ENCODE measurements at places on chromosomes 2 and 18.

DNA sequence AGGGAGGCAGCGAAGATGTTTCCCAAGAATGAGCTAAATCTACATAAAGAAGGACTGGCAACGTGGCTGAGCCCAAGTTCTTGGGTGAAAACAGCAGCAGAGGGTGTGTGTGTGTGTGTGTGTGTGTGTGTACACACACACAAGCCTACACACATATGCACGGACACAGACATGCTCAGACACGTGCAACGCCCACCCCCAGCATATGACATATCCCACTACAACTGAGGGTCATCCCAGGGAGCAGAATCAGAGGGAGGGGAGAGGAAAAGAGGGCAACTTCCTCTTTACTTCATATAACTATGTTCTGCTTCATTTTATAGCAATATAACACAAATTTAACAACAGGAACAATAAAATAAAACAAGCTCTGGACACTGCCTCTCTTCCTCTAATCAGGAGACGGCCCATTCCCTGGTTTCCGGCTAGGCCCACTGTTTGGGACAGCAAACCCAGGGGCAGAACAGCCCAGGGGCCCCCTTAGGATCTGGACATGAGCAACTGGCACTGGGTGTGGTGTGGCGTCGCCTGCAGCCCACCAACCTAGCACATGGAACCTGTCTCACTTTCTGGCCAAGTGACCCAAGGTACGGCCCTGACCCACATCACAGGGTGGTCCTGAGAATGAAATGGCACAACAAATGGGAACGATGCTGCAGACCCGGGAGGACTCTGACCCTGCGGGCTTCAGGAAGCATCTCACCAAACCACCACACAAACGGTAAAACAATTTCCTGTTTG, 25.0 kb downstream of the FAM178B start:
- no peak for DNase-seq

DNA sequence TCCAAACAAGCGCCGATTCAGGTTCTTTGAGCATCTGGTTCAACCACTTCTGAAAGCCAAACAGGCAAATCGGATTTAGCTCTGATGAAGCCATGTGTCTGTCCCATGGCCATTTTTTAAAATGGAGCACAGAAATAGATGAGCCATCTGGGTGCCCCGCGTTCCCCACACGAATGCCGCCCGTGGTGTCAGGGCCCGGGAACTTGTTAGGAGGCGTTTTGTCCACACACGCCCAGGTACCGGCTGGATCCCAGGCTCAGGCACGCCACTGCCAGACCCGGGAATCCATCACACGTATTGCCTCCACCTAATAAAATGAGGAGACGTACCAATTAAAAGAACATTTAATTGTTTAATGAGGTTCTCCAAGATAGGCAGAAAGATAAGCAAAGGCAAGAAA, 374.4 kb upstream of the SALL3 start:
- DNase-seq: peak; percentile 39

DNA sequence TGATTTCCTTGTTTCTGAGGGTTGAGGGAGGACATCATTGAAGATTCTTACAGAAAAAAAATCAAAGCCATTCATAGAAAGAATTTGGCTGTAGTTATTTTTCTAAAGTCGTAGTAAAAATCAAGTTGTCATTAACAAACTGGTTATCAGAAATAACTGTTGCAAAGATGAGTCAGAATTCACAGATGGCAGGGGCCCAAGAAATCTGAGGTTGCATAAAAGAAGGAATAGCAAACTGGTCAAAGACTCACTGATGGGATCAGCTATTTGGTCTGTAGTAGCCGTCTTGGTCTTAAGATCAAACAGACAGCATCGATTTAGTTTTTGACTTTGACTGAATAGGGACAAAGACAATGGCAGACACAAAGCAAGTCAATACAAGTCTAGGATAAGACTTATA, 334.3 kb downstream of the FIGN start:
- no peak for DNase-seq

GRCh38 chr18:51007790-51008139, 22.2 kb upstream of the SMAD4 start:
- DNase-seq: no peak

DNA sequence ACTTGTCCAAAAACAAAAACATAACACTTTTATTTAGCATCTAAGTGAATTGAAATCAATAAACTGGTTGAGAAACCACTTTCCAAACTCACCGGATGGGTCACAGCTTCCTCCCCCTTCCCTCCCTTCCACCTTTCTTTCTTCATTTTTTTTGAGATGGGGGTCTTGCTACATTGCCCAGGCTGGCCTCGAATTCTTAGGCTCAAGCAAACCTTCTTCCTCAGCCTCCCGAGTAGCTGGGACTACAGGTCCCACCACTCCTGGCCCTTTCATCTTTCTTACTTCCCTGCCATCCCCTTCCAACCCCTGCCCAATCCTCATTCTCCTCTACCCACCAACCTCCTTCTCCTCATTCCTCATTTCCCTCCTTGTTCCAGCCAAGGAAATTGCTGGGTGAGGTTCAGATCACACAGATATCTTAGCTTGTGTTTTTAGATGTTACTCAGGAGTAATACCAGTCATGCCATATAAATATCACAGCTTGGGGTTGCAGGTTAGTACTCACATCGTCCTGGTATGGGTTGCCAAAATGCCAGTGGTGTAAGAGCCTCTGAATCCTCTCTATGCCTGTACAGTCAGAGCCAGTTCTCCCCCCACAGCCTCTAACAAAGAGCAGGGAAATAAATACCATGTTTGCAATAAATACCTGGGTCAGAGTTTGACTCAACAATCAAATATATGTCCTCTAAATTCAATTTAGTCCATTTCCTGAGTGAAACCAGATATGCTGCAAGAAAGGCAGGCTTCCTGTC, 132.7 kb upstream of the NDUFV2 start:
- no peak for DNase-seq

Data from mesenteric fat pad (tissue), 1 donor.